ENCODE measurements at places on chromosomes 5 and 9. TPM values are rescaled to one million over a fixed set of nuclear protein-coding genes. Genes with fewer than 3 reads are reported as not detected.

The LYSMD3 gene
- total RNA-seq = 19.6 TPM

DNA sequence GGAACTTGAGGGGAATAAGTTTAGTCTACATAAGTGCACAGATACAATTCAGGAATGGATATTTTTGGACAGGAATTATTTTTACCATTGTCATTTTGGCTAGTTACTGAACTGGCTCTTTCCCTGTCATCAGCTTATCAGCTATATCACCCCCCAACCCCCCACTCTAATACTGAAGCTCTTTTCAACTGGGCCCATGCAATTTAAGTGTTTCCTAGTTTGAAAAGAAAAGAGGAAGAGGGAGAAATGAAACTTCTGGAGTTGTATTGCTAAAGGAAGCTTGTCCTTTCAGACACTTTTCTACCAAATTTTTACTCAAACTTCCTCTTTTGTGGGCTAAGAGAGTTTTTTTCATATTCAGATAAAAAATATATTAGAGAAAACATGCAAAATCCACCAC is 18.5 kb upstream of the TIMD4 start:
- no peak for DNase-seq
- H3K27ac ChIP-seq = no peak overlapping the region
- no peaks in the 10 kb centered on the region for H3K27me3 ChIP-seq

The ANKRD33B gene
- total RNA-seq = 21.6 TPM

DNA sequence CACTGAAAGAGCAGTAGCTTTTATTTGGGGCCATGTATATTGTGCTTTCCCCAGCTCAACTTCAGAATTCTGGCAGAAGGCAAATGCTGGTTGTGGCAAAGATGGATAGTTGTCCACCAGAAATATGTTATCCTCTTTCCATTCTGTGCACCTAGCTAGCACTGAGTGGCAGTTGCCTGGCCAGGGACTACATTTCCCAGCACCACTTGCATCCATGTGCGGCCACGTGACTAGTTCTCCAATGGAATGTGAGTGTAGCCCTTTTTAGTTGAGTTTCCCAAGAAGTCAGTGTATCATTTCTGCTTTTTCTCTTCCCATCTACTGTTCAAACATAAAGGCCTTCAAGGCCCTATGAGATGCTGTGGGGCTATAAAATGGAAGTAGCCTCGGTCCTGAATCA is 354.0 kb upstream of the CLINT1 start:
- DNase-seq = no peak
- no peak overlapping the region for H3K4me3 ChIP-seq
- peaks cover 9% of the 10 kb centered on the region for H3K4me1 ChIP-seq
- H3K27ac ChIP-seq = no peak overlapping the region
- no peaks in the 10 kb centered on the region for H3K27me3 ChIP-seq

- no peaks in the 10 kb centered on the region for H3K4me1 ChIP-seq
- H3K36me3 ChIP-seq = no peaks in the 10 kb centered on the region
- no peak for DNase-seq
- H3K4me3 ChIP-seq = no peak overlapping the region
- H3K27me3 ChIP-seq = no peaks in the 10 kb centered on the region
Observed at GRCh38 chr9:130212543-130213297, 40.5 kb downstream of the NCS1 start.

The ADRB2 gene
- total RNA-seq = 4.5 TPM

DNA sequence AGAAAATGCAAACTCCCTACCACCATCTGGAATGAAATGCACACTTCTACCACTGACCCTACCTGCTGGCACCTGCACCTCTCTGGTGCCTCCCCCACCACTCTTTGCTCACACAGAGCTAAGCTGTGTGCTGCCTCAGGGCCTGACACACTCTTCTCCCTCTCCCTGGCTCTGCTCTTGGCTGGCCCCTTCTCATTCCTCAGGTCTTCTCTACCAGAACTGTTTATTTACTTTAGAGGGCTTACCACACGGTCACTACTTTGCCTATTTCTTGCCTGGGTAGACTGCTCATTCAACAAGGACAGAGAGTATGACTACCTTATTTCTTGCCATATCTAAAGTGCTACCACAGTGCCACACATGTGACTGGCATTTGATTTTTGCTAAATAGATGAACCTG is 3.3 kb downstream of the REEP5 start:
- peaks cover 4% of the 10 kb centered on the region for H3K36me3 ChIP-seq
- no peak overlapping the region for H3K4me3 ChIP-seq
- no peak for DNase-seq
- H3K27me3 ChIP-seq = no peaks in the 10 kb centered on the region

GRCh38 chr9:138052635-138053320 is 175.2 kb downstream of the CACNA1B start:
- H3K27me3 ChIP-seq = peaks cover 30% of the 10 kb centered on the region
- no peak overlapping the region for H3K27ac ChIP-seq
- H3K4me3 ChIP-seq = no peak overlapping the region

- no peak for DNase-seq
- H3K27me3 ChIP-seq = no peaks in the 10 kb centered on the region
- H3K4me1 ChIP-seq = no peaks in the 10 kb centered on the region
- H3K4me3 ChIP-seq = no peak overlapping the region
- no peak overlapping the region for H3K27ac ChIP-seq
Observed at GRCh38 chr5:82019342-82020138, 47.7 kb downstream of the ATG10 start.

The ADAMTSL1 gene
- total RNA-seq = 5.2 TPM

DNA sequence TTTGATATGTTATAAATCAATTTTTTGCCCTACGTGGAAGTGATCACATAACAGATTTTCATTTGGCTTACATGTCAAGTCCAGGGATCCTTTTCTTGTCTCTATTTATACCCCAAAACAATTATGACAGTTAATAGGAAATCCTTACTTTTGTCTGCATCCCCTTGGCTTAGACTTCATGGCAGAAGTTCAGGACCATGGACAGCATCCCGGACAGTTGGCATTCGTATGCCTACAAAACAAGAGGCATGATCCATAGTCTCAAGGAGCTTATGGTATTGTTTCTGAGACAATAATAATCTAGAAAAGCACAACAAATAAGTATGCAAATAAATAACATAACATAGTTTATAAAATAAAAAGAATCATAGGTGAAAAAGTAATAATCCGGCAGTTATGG is 214.3 kb upstream of the GRIA1 start:
- peak; percentile 11 for DNase-seq
- H3K27me3 ChIP-seq = no peaks in the 10 kb centered on the region
- no peak overlapping the region for H3K4me3 ChIP-seq
- no peaks in the 10 kb centered on the region for H3K36me3 ChIP-seq

The WDR70 gene
- 25.6 TPM for total RNA-seq

GRCh38 chr5:61283471-61283870 is 48.6 kb upstream of the ZSWIM6 start:
- peaks cover 6% of the 10 kb centered on the region for H3K4me1 ChIP-seq
- H3K27me3 ChIP-seq = no peaks in the 10 kb centered on the region
- no peaks in the 10 kb centered on the region for H3K36me3 ChIP-seq
- H3K4me3 ChIP-seq = no peak overlapping the region

DNA sequence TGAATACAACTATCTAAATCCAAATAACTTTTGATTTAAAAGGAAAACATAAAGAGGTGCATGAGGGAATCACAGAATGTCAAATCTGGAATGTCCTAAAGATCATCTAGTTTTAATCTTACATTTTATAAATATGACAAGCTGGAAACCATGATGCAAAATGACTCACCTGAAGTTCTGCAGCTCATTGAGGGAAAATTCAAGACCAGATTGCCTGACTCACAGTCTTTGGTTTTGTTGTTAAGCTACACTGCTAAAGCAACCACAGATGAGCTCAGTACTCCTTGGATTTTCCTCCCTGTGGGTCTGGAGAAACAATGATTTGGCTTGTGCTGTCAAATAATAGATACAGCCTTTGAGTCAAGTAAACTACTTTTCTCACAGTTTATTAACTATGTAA is 19.1 kb upstream of the EDIL3 start:
- H3K4me3 ChIP-seq = no peak overlapping the region
- no peaks in the 10 kb centered on the region for H3K4me1 ChIP-seq

The SEC61B gene
- total RNA-seq = 24.1 TPM

GRCh38 chr9:122777935-122778627 is 10.7 kb upstream of the OR5C1 start:
- no peaks in the 10 kb centered on the region for H3K27me3 ChIP-seq
- no peak for DNase-seq
- H3K4me1 ChIP-seq = no peaks in the 10 kb centered on the region
- H3K27ac ChIP-seq = no peak overlapping the region
- H3K36me3 ChIP-seq = no peaks in the 10 kb centered on the region
- no peak overlapping the region for H3K4me3 ChIP-seq

GRCh38 chr5:68628082-68628814 is 412.7 kb downstream of the PIK3R1 start:
- H3K27ac ChIP-seq = no peak overlapping the region
- H3K4me1 ChIP-seq = no peaks in the 10 kb centered on the region
- H3K4me3 ChIP-seq = no peak overlapping the region
- H3K27me3 ChIP-seq = no peaks in the 10 kb centered on the region
- H3K36me3 ChIP-seq = no peaks in the 10 kb centered on the region
- DNase-seq = no peak

GRCh38 chr5:174187481-174187880 is 142.0 kb downstream of the NSG2 start:
- no peaks in the 10 kb centered on the region for H3K4me1 ChIP-seq
- DNase-seq = no peak
- no peak overlapping the region for H3K4me3 ChIP-seq
- no peaks in the 10 kb centered on the region for H3K36me3 ChIP-seq

DNA sequence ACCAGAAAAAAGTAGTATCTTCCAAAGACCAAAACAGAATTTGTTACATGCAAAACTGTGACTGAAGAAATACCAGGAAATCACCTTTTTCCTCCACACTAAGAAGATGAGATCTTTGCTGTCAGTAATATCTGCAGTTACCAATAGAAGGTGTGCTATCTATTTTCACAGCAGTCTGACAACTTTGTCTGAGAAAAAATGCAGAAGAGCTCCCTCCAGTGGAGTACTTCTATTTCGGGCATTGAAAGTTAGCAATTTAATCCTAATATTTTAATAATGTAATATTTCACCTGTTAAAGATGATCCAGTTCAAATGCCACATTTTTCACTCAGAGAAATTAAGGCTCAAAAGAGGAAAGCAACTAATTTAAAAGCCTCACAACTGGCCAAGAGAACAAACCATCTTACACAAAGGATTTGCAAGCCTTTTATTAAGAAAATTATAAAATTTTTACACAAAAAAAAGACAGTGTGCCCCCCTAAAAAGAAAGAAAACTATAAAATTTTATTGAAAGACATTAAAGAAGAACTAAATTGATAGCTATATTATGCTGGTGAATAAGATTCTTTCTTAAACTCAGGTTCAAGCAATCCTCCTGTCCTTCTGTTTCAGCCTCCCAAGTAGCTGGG is 50.6 kb downstream of the DEPDC1B start:
- no peaks in the 10 kb centered on the region for H3K4me1 ChIP-seq
- no peak overlapping the region for H3K4me3 ChIP-seq
- no peaks in the 10 kb centered on the region for H3K36me3 ChIP-seq

DNA sequence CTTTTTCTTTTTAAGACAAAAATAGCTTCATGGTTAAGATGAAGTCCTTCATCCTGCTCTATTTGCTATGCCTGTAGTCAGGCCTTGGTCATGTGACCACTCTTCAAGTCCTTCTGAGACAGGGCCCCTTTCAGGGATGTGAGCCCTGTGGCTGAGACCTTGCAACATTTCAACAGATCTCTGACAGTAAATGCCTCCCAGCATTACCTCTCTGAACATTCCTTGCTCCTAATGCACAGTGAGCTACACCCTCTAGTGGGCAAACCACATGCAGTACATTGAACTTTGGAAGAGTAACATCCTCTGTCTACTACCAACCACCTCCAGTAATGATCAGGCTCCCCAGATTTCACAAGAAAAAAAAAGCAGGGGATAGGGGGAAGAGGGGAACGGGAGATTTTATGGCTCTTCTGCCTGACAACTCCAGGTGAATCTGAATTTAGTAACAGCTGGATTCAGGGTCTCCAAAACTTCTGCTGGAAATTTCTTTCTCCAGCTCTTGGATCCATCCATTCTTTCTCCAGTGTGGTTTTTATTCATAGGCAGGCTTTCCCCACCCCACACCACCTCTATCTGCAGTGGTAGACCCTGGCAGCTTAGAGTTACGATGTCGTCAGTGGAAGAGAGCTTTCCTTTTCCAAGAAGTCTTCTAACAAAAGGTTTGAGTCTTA is 8.9 kb upstream of the FBXO38 start:
- no peak overlapping the region for H3K4me3 ChIP-seq
- no peaks in the 10 kb centered on the region for H3K4me1 ChIP-seq
- no peak overlapping the region for H3K27ac ChIP-seq

- DNase-seq = no peak
- H3K4me1 ChIP-seq = no peaks in the 10 kb centered on the region
- no peaks in the 10 kb centered on the region for H3K27me3 ChIP-seq
- H3K27ac ChIP-seq = no peak overlapping the region
- H3K36me3 ChIP-seq = no peaks in the 10 kb centered on the region
Observed at GRCh38 chr9:84408416-84408815, 67.9 kb upstream of the SLC28A3 start.

The ACOT12 gene
- total RNA-seq = not detected

- no peak overlapping the region for H3K4me3 ChIP-seq
- H3K36me3 ChIP-seq = no peaks in the 10 kb centered on the region
- H3K27ac ChIP-seq = no peak overlapping the region
- H3K4me1 ChIP-seq = no peaks in the 10 kb centered on the region
- no peaks in the 10 kb centered on the region for H3K27me3 ChIP-seq
- no peak for DNase-seq
Observed at GRCh38 chr5:45568813-45569212, 127.4 kb downstream of the HCN1 start.

GRCh38 chr5:124349931-124350330 is 396.5 kb downstream of the ZNF608 start:
- no peaks in the 10 kb centered on the region for H3K27me3 ChIP-seq
- H3K27ac ChIP-seq = no peak overlapping the region
- H3K36me3 ChIP-seq = no peaks in the 10 kb centered on the region
- no peak for DNase-seq
- no peak overlapping the region for H3K4me3 ChIP-seq

The LYRM7 gene
- 19.6 TPM for total RNA-seq

GRCh38 chr5:151683986-151684588 is 2.6 kb downstream of the SPARC start:
- H3K27ac ChIP-seq = peak overlapping the region; percentile 95
- no peaks in the 10 kb centered on the region for H3K36me3 ChIP-seq
- DNase-seq = no peak

The PCDHGA12 gene
- total RNA-seq = 6.1 TPM

The TAF1L gene
- total RNA-seq = not detected

The GGTA1 gene
- 41.1 TPM for total RNA-seq

The PDLIM7 gene
- total RNA-seq = 56.4 TPM

The SHOC1 gene
- not detected for total RNA-seq

GRCh38 chr5:117701062-117701461 is 1126.4 kb upstream of the SEMA6A start:
- DNase-seq = no peak
- no peak overlapping the region for H3K27ac ChIP-seq
- H3K27me3 ChIP-seq = no peaks in the 10 kb centered on the region
- H3K36me3 ChIP-seq = no peaks in the 10 kb centered on the region
- H3K4me1 ChIP-seq = no peaks in the 10 kb centered on the region

GRCh38 chr5:164966611-164967010 is 1461.2 kb downstream of the MAT2B start:
- H3K4me3 ChIP-seq = no peak overlapping the region
- DNase-seq = no peak
- no peaks in the 10 kb centered on the region for H3K36me3 ChIP-seq
- H3K27ac ChIP-seq = no peak overlapping the region
- H3K4me1 ChIP-seq = no peaks in the 10 kb centered on the region
- no peaks in the 10 kb centered on the region for H3K27me3 ChIP-seq

The SLC25A2 gene
- total RNA-seq = not detected

The LAMC3 gene
- total RNA-seq = 0.16 TPM

The PCDHB4 gene
- total RNA-seq = 2.6 TPM

GRCh38 chr9:129910628-129911567 is 75.6 kb downstream of the USP20 start:
- peaks cover 24% of the 10 kb centered on the region for H3K36me3 ChIP-seq
- no peak for DNase-seq
- H3K27me3 ChIP-seq = no peaks in the 10 kb centered on the region
- no peak overlapping the region for H3K27ac ChIP-seq

The LRRC26 gene
- total RNA-seq = not detected
